ENCODE measurements at places on chromosomes 7 and 10. TPM values are rescaled to one million over a fixed set of nuclear protein-coding genes. Genes with fewer than 3 reads are reported as not detected.

- no peak for DNase-seq
Observed at GRCh38 chr10:52484206-52485065, 170.4 kb downstream of the DKK1 start.

GRCh38 chr10:101123085-101123814 is 7.8 kb upstream of the TLX1 start:
- DNase-seq, result no peak

GRCh38 chr7:32217341-32218153 is 147.3 kb upstream of the PDE1C start:
- DNase-seq, result no peak

GRCh38 chr10:73614720-73615119 is 23.6 kb upstream of the USP54 start:
- DNase-seq, result no peak

- DNase-seq, result no peak
Observed at GRCh38 chr7:3404501-3404900, 103.4 kb downstream of the SDK1 start.

- DNase-seq, result no peak
Observed at GRCh38 chr10:117673230-117674010, 130.9 kb downstream of the EMX2 start.

DNA sequence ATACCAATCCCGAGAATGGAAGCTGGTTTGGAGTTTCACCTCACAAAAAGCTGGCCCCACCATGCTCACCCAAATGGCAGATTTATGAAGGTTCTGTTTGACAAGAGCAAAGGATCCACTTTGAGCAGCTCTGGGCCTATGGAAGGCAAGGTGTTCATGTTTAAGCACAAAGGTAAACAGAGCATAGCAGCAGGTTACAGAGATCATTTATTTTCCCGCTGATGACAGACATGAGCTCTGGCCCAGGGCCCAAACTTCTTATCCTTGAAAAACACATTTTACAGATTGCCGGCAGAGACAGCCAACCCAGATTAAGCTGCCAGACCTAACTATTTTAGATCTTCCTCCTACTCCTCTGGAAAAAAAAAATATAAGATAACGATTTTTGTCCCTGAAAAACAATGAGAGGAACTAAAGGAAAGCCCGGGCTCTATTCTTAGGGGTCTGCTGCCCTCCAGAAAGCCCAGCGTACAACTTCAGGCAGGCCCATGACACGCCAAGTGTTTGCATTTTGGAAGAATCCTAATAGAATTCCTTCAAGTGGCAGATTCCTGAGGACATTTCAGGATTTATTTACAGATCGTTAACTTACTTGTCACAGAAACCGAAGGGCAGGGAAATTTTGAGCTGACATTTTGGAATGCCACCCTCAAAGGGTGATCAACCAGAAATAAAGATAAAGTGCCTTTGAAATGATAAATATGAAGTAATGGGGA is 40.0 kb downstream of the SYPL1 start:
- DNase-seq, result no peak

DNA sequence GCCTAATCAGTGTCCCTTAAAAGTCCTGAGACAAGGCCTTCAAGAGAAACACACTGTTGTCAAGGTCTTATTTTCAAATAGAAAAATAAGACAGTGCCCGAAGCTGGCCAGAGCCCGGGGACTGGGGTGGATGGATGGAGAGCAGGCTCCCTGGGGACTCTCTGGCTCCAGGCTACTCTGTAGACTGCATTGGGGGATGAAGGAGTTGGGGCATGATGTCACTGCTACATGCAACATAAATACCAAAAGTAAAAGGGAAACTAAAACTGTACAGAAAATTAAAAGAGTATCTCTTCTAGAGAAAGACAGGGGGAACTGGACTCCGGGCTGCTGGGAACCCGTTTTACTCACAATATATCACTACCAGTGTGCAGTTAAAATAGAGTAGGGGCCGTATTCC is 629.8 kb downstream of the KCNMA1 start:
- DNase-seq, result no peak

DNA sequence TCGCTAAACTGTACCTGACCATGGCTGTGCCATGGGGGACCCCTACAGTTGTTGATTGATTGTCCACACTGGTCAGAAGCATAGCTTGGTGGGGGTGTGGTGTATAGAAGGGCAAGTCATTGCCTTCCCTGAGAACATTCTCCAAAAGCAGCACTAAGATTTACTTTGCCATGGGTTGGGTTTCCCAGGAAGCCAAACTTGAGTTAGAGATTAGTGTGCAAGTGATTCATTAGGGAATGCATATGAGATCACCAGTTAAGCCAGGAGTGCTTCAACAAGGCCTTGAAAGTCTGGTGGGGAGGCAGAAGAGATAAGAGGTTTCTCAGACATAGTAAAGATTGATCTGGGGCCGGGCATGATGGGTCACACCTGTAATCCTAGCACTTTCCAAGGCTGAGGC is 21.4 kb upstream of the TPST1 start:
- no peak for DNase-seq

GRCh38 chr10:102341038-102341688 is 54.3 kb upstream of the NFKB2 start:
- DNase-seq, result no peak

GRCh38 chr10:101319241-101319915 is 34.6 kb upstream of the BTRC start:
- no peak for DNase-seq

VSTM4 gene
- total RNA-seq, result 0.10 TPM

POLR2J gene
- total RNA-seq, result 41.7 TPM

IL2RA gene
- 437 TPM for total RNA-seq

VPS41 gene
- 54.8 TPM for total RNA-seq

FEZF1 gene
- total RNA-seq, result not detected

PTPRN2 gene
- 4.7 TPM for total RNA-seq

NRF1 gene
- 21.9 TPM for total RNA-seq
